ENCODE measurements at places on chromosomes 7 and 10.

- DNase-seq = no peak
These were observed 50.9 kb upstream of the LEP start for GRCh38 chr7:128190051-128190647.

- DNase-seq = no peak
These were observed 111.7 kb upstream of the ZNF804B start for GRCh38 chr7:88647825-88648224.

GRCh38 chr7:99623702-99624447, 7.1 kb downstream of the ZSCAN25 start:
- DNase-seq = no peak

- DNase-seq = no peak
These were observed 39.6 kb downstream of the ASAH2 start for GRCh38 chr10:50211670-50212069.

GRCh38 chr7:36283711-36284130, 105.9 kb upstream of the ANLN start:
- peak; percentile 51 for DNase-seq

DNA sequence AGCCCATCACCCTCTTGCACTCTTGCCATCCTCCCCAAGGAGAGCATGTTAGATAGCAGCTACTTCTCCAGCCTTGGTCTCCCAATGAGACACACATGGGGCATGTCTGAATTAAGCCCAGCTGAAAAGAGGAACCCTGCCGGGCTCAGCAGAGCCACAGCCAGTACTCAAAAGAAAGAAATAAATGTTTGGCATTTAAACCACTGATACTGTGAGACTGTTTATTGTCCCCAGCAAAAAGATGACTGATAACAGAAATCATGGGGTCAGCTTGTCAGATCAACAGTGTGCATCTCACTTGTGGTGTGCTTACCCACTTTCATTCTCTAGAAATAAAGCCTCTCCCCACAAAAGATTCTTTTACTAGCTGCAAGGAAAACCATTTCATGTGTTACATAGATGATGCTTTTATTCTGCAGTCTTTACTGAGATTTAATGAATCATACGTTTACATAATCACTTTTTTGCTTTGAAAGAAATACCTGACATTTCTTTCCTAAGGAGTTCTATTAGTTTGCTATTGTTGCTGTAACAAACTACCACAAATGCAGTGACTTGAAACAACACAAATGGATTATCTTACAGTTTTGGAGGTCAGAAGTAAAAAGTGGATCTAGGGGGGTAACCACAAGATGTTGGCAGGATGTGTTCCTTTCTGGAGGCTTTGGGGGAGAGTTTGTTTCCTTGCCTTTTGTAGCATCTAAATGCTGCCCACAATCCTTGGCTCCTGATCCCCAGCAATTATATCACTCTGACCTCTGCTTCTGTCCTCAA, 20.9 kb downstream of the ANKRD7 start:
- DNase-seq = no peak

GRCh38 chr10:74947781-74948401, 121.5 kb downstream of the KAT6B start:
- DNase-seq = no peak

DNA sequence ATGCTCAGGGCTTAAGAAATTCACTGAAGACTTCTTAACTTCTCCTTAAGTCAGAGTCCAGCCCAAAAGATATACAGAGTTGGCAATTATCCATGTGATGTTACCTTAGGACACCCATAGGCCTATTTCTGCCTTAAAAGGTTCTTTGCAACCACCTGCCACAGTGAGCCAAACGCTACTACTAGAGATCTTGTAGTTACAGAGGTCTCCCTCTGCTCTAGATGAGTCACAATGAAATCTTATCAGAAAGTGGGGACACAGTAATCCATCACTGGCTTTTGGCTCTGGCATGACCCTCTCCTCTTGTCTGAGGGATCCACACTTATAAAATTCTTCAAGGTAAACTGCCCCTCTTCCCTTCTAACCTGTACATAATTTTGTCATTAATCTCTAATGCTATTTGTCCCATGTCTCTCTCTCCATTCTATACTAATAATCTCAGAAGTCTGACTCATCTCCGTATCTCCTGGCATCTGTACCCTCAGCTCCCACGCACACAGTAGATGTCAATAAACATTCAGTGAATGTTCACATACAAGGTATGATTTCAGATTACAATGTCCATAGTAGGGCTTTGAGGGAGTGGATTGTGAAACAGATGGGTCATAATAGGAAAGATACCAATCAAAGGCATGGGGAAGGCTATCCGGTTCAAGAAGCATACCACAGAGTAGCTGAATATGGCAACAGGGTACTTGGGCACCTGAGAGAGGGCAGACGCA, 112.1 kb downstream of the SGMS1 start:
- no peak for DNase-seq

DNA sequence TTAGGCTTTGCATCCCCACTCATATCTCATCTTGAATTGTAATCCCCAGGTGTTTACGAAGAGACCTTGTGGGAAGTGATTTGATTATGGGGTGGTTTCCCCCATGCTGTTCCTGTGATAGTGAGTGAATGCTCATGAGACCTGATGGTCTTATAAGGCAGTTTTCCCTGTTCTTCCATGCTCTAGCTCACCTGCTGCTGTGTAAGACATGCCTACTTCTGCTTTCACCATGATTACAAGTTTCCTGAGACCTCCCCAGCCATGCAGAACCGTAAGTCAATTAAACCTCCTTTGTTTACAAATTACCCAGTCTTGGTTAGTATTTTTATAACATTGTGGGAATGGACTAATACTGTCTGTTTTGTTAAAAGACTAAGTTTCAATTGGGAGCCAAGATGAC, 35.3 kb upstream of the ZNF92 start:
- no peak for DNase-seq

- no peak for DNase-seq
These were observed at the start of gene ITIH2 for GRCh38 chr10:7703140-7703539. Gene ITIH2, plus strand, starts transcription at chr10:7703316. Its CDS starts 119 bp downstream, at chr10:7703435.

- DNase-seq = no peak
These were observed 88.7 kb downstream of the ADARB2 start for GRCh38 chr10:1648648-1649047.

DNA sequence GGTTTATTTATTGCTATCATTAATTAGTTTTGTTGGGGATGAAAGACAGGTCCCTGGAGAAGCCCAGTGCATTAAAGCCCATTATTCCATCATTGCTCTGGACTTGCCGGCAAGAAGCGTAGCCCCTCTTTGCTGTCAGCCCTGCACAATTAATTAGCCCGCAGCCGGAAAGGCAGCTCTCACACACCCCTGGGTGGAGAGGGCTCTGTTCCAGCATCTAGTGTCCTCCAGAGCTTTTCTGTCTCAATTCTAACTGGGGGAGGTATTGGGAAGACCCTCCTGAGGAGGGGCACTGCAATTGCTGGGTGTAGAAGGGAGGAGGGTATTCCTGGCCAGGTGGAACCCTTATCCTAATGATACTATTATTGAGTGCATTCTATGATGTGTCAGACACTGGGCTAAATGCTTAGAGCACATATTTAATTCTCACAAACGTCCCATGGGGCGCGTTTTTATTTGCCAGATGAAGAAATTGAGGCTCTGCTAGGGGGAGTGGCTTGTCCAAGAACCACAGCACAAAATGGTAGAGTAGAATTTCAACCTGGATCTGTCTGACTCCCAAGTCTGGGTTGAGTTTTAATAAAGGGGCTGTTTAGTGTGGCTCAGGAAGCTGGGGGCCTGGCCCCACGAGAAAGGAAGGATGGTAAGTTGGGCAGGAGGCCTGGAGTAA, 148.1 kb upstream of the PCBD1 start:
- no peak for DNase-seq

Data from C1 segment of cervical spinal cord (tissue), 14 donors.